ENCODE measurements at places on chromosomes 7 and 10. TPM values are rescaled to one million over a fixed set of nuclear protein-coding genes. Genes with fewer than 3 reads are reported as not detected.

GRCh38 chr7:12490107-12490688 is 80.3 kb upstream of the SCIN start:
- peak; percentile 40 for DNase-seq

- no peak for DNase-seq
Observed at GRCh38 chr10:5968681-5969453, 8.5 kb downstream of the IL15RA start.

DNA sequence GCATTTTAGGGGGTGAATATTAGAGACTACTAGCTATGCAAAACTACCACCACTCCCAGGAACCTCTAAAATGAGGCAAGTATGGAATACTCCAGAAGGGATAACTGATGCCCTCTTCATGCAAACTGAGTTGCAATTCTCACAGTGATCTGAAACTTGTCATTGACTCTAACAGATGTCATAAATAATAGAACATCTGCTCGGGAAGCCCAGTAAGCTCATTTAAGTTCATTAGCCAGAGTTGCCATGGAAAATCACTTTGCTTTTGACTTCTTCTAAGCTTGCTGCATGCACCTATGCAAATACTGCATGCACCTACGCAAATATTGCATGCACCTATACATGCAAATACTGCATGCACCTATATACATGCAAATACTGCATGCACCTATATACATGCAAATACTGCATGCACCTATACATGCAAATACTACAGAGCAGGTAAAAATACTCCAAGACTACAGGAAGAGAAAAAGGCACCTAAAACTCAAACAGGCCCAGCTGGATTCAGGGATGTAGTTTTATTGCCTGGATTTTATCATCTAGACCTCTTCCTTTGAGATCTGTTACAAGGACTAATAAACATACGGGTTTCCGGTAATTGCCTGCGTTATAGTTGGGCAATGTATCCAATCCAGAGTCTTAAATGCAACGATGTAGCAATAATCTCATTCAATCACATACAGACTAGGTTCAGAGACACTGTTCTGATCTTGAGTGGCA is 1061.1 kb upstream of the AUTS2 start:
- DNase-seq: no peak

DNA sequence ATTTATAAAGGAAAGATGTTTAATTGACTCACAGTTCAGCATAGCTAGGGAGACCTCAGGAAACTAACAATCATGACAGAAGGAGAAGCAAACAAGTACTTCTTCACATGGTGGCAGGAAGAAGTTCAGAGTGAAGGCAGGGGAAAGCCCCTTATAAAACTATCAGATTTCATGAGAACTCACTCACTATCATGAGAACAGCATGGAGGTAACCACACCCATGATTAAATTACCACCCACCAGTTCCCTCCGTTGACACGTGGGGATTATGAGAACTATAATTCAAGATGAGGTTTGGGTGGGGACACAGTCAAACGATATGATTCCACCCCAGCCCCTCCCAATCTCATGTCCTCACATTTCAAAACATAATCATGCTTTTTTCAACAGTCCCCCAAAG is 124.2 kb upstream of the PCGF5 start:
- DNase-seq: no peak

DNA sequence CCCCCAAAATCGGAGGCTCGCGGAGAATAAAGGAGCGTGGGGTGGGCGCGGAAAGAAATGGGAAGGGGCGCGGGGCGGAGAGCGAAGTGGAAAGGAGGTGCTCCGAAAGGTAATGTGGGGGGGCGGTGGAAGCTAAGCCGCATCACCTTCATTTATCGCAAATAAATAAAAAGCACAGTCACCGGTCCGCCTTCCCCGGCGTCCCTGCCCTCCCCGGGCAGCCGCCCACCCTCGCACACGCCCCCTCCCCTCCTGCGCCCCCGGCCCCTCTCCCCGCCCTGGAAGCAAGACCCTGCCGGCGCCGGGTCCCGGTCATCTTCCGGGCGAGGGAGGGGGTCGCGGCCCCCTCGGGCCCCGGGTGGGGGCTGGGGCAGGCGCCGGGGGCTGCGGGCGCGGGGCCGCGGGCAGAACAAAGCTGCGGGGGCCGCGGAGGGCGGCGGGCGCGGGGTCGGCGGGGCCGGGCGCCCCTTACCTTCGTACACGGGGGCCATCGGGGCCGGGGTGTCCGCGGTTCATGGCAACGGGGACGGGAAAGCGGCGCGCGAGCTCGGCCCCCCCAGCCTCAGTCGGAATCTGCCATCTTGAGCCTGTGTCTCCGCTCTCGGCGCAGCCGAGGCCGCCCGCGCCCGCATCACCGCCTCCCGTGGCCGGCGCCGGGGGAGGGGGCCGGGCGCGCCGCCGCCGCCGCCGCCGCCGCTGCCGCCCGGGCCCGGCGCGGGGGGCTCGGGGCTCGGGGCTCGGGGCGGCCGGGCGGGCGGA is 486 bp downstream of the HIPK2 start:
- DNase-seq: peak; percentile 33

DNA sequence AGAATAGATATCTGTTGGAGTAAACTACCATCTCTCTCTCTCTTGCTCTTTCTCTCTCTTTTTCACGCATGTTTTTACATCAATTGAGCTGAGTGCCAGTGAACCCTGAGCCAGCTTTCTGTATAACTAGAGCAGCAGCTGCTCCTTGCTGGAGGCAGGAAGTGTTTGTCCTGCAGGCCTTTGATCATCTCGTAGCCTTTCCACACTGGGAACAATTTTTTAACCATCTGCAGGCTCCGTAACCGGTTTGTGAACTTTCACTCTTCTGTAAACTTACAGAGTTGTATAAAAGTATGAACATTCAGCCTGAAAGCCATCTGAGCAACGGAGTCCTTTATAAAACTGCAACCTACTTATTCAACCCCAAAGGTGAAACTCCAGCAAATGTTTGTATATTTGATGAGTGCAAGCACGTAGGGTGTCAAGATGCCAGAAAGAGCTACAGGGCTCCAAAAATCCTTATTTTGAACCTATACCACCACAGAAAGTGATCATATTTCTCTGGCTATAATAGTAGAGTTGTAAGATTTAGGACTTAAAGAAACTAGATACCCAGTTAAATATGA is 162.8 kb upstream of the NFE2L3 start:
- no peak for DNase-seq

DNA sequence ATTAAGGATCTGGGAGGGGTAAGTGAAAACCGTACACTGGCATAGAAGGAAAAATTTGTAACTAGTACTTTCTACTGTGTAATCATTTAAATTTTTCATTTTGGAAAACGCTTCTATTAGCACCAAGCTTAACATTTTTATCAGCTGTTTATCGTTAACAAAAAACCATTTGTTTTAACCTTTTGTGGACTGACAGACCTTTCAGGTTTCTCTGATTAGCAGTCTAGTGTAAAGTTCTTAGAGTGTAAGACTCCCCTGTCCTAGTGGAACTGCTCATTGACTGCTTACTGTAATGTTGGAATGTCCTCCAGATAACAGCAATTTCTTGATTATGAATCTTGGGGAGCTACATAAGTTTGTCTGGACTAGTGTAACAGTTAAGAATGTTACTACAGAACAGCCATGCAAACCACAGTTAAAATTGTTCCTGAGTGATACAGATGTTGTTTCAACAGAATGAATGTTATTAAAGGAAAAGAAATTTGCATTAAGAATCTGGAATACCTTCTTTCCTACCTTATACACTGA is 2.0 kb downstream of the DBF4 start:
- no peak for DNase-seq

DNA sequence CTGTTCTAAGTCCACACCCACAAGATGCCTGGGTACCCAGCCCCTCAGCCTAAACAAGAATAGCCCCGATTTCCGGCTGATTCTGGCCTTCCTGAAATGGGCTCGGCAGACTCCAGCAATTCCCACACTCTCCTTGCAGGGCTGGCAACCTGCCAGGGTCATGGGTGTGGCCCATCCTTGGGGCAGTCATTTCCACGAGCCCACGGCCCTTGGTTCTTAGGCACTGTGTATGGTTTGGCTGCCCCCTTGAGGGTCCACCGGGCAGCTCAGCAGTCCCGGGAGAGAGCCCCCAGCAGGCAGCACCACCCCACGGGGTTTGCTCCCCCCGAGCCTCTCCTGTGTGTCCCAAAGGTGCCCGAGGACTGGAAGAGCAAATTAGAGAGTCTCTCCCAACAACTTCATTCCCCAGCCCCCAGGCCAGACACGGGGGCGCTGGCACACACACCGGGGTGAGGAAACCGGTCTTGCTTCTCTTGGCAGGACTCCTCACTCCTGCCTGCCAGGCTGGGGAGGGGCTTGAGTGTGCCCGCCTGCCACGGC is 142.2 kb downstream of the EMX2 start:
- no peak for DNase-seq

DNA sequence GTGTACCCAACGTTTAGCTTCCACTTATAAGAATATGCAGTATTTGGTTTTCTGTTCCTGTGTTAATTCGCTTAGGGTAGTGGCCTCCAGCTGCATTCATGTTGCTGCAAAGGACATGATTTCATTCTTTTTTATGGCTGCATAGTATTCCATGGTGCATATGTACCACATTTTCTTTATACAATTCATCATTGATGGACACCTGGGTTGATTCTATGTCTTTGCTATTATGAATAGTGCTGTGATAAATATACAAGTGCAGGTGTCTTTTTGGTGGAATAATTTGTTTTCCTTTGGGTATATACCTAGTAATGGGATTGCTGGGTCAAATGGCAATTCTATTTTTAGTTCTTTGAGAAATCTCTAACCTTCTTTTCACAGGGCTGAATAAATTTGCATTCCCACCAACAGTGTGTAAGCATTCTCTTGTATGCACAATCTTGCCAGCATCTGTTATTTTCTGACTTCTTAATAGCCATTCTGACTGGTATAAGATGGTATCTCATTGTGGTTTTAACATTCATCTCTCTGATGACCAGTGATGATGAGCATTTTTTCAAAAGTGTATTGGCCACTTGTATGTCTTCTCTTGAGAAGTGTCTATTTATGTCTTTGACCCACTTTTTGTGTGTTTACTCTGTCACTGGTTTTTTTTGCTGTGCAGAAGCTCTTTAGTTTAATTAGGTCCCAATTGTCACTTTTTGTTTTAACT is 72.5 kb upstream of the CC2D2B start:
- DNase-seq: peak; percentile 43

DNA sequence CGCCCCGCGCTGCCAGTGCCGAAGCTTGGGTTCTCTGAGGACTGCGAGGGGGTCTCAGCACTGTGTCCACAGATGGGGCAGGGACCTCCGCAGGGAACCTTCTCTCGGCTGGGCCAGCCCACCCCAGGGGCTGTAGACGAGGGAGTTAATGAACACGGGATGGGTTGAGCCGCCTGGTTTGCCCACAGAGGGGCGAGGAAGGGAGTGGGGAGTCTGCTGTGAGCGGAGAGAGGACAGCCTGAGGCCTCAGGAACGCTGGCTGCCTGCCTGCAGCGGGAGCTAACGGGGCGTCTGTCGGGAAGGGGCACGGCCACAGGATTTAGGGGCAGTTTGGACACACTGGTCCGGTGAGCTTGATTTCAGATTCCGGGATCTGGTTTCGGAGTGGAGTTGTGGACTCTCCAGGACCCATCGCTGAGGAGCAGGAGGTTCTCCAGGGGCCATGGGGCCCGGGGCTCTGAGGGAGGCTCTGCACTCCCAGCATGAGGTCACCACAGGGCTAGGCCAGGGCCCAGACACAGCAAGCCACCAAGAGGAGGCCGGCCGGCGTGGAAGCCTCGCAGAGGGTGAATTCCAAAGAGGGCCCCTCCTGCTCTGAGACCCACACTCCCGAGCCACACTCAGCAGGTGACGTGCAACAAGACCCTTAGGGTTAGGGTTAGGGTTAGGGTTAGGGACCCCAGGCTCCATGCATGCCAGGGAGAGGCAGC is 19.0 kb upstream of the FAM20C start:
- no peak for DNase-seq

- DNase-seq: no peak
Observed at GRCh38 chr10:98023024-98023423, 7.4 kb downstream of the CRTAC1 start.

DNA sequence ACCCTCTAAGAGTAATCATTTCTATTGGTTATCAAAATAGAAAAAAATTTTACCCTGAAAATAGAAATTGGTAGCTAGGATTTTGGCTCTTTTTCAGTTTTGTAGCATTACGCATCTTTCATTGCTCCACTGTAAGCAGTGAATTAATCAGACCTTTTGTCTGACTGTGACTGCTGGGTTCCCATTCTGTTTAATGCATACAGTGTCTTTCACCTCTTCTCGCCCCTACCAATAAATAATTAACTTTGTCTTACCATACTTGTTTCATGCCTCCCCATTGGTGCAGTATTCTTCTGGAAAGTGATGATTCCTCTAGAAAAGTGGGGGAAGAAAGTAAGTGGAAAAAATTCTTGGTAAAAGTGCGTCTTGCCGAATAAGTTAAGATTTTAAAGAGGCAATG is 73.2 kb downstream of the AP3M1 start:
- no peak for DNase-seq

GRCh38 chr7:142717453-142717852 is 31.8 kb upstream of the PRSS1 start:
- DNase-seq: no peak

- DNase-seq: no peak
Observed at GRCh38 chr10:35415505-35415904, 79.2 kb downstream of the CCNY start.

- peak; percentile 90 for DNase-seq
Observed at GRCh38 chr10:72309290-72310240, 35.8 kb downstream of the DDIT4 start.

DNA sequence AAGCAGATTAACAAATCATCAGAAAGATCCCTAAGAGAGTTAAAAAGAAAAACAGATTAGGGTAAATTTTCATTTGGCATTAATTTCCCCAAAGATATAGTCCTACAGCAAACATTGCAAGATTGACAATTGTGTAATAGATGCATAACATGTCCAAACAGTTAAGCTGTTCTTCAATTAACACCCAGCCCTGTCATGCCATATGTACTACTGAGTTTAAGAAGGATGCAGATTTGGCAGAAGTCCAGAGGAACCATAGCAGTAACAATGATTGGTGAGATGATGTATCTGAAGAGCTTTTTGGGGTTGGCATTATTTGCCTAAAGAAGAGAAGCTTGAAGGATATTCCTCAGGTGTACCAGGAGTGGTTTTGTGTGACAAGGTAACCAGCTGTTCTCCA is 287.6 kb downstream of the LRMDA start:
- DNase-seq: no peak

- no peak for DNase-seq
Observed at GRCh38 chr7:154907651-154908620, 95.0 kb downstream of the PAXIP1 start.

GRCh38 chr7:24970676-24971075 is 9.3 kb downstream of the OSBPL3 start:
- peak; percentile 83 for DNase-seq

DNA sequence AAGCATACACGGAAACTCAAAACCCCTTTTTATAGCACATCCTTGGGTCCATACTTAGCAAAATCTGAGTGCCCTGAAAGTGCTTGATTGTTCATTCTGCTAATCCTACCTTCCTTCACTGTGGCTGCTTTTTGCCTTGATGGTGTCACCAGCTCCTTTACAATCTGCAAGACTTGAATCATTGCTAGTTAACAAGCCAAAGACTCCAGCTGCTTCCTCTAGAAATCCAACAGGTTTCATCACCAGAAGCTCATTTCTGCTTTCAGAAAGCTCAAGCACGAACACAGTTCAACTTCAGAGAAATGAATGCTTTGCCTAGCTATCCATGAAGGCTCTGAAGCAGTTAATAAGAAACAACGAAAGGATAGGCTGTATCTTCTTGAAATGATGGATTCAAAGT is 38.0 kb downstream of the USP6NL start:
- DNase-seq: no peak

Gene ZP3
- not detected for total RNA-seq

Gene SFTPA1
- not detected for total RNA-seq

Gene GPR158
- 2.1 TPM for total RNA-seq

Gene MNX1
- total RNA-seq: not detected

Gene GHRHR
- total RNA-seq: not detected

Gene SEC61G
- 2,585 TPM for total RNA-seq
